H1 (cell line): ENCODE measurements at places on chromosomes 3 and 15. TPM values are rescaled to one million over a fixed set of nuclear protein-coding genes. Genes with fewer than 3 reads are reported as not detected.

GRCh38 chr3:127645371-127646015, 16.5 kb downstream of the PODXL2 start:
- H3K4me3 ChIP-seq = no peak overlapping the region
- no peaks in the 10 kb centered on the region for H3K27me3 ChIP-seq
- no peaks in the 10 kb centered on the region; the same call in 1 of the 2 replicates for H3K4me1 ChIP-seq
- no peak for DNase-seq

DNA sequence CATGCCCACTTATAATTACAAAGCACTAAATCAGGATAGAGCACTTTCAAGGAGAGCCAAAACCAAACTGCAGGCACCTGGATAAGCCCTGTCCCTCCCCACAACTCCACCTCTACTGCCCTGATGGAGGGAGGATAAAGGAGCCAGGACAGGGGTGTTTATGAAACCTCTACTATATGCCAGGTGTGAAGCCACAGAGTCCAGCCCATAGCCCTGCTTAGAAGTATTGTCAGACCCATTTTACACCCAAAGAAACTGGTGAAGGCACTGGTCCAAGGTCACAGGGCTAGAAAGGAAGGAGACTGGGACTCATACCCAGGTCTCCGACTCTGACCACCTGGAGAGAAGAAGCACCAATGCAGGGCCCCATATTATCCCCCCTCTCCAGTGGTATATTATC, 48.7 kb downstream of the SH3BP5 start:
- DNase-seq = no peak
- no peak overlapping the region for H3K27ac ChIP-seq

DNA sequence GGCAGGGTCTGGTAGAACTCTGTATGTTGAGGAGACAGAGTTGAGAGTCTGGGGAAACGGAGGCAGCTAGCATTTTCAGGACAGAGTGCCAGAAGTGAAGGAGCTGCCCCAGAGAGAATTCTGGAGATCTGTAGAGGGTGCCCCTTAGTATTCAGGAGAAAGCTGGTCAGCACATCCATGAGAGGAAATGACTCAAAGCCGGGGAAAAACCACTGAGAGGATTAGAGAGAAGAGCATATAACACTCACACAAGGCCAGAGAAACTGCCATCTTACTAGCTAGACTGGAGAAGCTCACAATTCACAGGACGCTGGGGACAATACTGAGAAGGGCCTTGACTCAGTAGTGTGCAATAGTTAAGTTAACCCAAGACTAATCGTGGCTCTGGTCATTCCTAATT, 75.7 kb upstream of the DPPA4 start:
- DNase-seq = no peak
- H3K27ac ChIP-seq = no peak overlapping the region
- peaks cover 3% of the 10 kb centered on the region; the same call in 1 of the 2 replicates for H3K4me1 ChIP-seq
- H3K36me3 ChIP-seq = no peaks in the 10 kb centered on the region
- no peaks in the 10 kb centered on the region for H3K27me3 ChIP-seq

DNA sequence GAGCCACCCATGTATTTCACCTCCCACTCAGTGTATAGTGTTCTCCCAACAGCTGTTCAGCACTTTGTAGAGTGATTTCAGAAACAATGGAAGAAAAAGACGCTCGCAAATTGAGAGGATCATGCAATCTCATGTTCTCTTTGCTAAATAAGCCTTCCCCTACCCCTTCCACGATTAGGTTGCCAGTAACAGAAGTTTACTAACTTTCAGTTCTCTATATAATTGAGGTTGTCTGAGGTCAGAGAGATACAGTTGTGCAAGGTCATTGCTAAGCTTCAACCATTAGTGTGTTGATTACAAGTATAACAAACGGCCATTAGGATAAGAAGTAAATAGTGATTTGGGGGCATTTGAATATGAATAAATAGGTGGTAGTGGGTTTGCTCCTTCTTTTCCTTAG, 99.6 kb downstream of the TUSC7 start:
- DNase-seq = no peak
- no peaks in the 10 kb centered on the region for H3K27me3 ChIP-seq
- H3K4me1 ChIP-seq = no peaks in the 10 kb centered on the region
- H3K4me3 ChIP-seq = no peak overlapping the region
- no peaks in the 10 kb centered on the region for H3K36me3 ChIP-seq
- H3K27ac ChIP-seq = no peak overlapping the region

DNA sequence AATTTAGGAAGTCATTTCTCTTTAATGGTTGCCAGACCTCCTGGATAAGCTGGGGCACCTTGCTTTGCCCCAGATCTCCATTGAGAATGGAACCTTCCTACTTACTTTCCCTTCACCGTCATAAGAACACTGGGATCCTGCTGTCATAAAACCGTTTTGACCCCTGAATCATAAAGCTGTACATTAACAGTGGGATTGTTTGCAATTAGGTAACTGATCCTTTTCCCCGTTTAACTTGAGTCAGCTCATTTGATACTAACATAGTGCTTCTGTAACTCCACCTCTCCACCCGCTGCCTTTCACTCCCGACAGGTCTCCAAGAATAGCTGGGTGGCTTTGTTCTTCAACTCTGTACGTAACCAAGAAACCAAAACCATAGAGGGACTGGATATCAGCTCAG, 308.2 kb upstream of the WNT5A start:
- H3K4me1 ChIP-seq = no peaks in the 10 kb centered on the region
- no peak for DNase-seq
- H3K27me3 ChIP-seq = no peaks in the 10 kb centered on the region
- H3K36me3 ChIP-seq = no peaks in the 10 kb centered on the region
- H3K4me3 ChIP-seq = no peak overlapping the region

DNA sequence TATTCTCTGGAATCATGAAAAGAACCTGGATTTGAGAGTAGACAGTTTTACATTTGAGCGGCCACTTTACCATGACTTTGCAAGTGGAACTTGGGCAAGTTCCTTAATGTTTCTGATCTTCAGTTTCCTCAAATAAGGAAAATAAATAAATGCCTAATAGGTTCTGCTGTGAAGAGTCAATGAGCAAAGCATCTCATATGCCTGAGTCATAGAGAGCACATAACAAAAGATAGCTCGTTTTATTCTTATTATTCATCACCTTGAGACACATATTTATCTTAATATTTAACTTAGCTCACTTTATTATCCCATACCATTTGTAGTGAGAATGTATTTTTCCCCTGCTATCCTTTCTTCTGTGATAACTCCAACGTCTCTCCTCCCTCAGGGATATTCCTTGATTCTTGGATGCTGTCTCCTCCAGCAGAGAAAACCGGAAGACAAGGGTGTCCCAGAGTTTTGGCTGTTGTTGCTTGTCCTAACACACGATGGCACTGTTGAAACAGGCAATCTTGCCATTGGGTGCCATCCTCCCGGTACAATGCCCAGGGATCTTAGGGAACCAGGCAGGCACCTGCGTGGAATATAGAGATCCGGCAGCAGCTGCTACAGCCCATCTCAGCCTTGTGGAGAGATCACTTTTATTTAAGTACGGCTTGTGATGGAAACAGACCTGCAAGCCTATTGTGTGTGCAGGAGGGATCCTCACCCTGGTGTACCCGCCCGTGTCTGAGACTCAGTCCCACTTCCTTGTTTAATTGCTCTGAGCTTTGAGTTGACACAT, 33.3 kb upstream of the VPS33B start:
- no peak overlapping the region for H3K27ac ChIP-seq
- no peaks in the 10 kb centered on the region for H3K4me1 ChIP-seq
- DNase-seq = peak; percentile 72
- H3K36me3 ChIP-seq = no peaks in the 10 kb centered on the region

DNA sequence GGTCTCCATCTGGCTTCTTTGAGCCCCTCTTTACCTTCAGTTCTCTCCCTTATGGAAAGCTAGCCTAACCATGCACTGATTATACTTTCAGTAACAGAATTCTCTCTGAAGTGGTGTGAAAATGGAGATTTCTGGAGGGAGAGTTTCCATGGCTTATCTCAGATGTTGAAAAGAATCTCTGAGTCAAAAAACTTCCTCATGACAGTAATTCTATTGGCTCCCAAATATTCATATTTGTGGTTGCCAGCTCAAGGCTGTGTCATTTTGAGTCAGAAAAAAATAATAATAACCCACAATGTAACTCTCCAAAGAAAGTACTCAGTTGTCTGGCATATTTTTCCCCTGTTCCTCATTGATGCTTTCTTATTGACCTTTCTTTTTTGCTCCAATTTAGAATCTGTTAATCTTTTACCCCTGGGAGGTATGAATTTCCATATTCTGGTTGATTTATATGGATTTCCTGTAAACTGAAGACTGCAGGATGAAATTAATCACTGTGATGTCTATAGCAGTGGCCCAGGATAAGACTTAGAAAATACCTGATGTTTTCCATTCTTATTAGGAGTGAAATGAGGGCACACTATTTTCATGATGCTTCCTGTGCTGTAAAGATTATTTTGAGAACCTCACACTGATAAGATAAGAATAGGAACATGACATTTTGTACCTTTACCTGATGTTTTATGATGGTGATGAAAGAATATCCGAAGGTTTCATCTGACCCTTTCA, 149.5 kb upstream of the EPHA3 start:
- no peaks in the 10 kb centered on the region for H3K4me1 ChIP-seq
- no peak overlapping the region for H3K4me3 ChIP-seq
- DNase-seq = no peak

DNA sequence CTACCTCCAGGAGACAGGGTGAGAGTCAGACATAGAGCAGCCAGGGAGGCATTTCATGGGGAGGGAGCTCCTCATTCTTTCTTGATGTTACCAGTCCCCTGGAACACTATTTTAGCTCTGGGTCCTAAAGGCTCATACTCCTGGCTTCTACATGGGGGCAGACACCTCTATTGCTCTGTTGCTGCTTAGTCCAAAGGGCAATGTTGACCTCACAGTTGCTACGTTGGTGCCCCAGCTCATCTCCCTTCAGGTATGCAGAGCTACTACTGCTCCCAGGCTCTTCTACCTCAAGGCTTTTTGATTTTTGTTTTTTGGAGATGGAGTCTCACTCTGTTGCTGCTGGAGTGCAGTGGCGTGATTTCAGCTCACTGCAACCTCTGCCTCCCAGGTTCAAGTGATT, 245.6 kb upstream of the LRRFIP2 start:
- no peaks in the 10 kb centered on the region; the same call in 1 of the 2 replicates for H3K36me3 ChIP-seq
- H3K27ac ChIP-seq = no peak overlapping the region
- H3K4me1 ChIP-seq = no peaks in the 10 kb centered on the region

DNA sequence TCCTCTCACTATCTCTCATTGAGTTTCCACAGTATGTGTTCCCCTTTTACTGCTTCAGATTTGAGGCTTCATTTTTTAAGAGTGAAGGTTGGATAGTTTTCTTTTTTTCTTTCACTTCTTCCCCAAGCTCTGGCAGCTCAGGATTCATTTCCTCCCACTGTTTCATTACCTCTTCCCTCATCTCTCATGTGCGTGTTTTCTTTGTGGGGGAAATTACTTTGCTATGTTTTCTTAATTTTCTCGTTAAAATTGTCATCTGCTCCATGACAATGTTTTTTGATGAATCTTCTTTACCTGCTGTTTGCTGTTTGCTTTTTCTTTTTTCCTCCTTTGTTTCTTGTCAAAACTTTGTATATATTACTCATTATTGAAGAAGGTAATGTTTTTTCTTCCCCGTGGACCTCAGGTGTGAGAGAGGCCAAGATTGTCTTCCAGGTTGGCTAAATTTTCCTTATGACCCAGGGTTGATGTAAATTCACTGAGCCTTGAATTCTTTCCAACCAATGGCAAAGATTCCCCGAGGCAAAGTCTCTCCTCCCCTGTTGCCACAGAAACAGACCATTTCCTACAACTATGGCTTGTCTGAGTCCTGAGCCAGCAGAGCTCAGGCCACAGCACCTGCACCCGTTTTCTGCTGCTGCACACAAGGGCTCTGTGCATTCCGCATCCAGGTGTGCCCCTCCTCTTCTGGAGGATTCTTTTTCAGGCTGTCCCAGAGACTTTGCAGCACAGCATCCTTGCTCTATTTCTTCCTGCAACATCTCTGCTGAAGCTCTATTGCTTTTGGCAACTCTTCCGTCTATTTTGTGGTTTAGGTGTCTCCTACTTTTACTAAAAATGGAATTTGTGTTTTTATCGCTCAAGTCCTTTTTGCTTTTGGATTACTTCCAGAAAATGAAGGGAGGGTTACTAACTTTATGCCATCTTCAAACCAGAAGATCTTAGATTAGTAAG, 66.1 kb downstream of the NOX5 start:
- no peaks in the 10 kb centered on the region for H3K36me3 ChIP-seq
- no peak overlapping the region for H3K27ac ChIP-seq
- no peak for DNase-seq
- H3K4me1 ChIP-seq = peaks cover 26% of the 10 kb centered on the region

GRCh38 chr15:34786206-34786605, 9.1 kb downstream of the ACTC1 start:
- no peak overlapping the region for H3K27ac ChIP-seq
- no peak overlapping the region for H3K4me3 ChIP-seq
- H3K27me3 ChIP-seq = no peaks in the 10 kb centered on the region
- H3K4me1 ChIP-seq = no peaks in the 10 kb centered on the region
- no peaks in the 10 kb centered on the region for H3K36me3 ChIP-seq
- no peak for DNase-seq

DNA sequence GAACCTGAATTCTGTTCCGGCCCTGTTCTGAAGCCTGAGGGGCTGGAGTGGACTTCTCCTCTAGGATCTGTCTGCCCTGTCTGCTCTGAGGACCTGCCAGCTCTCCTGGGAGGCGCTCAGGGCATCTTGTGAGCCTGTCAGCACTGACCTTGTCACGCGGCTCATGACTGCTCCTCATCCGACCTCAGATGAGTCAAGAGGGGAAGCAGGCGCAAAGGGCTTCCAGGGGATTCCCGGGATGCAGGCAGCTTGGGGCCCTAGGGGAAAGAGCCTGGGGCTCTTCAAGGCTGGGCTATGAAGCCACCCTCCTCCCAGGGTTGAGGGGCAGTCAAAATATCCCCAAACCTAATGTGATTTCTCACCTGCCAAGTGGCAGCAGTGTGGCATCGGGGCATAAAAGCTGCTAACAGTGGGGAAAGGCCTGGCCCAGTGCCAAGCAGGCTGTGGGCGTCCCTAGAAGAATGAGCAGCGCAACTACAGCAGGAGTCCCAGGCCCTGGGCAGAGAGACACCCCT, 27.6 kb upstream of the ANKDD1A start:
- H3K27me3 ChIP-seq = no peaks in the 10 kb centered on the region
- DNase-seq = no peak
- H3K4me1 ChIP-seq = peaks cover 4% of the 10 kb centered on the region; the same call in 1 of the 2 replicates
- H3K27ac ChIP-seq = no peak overlapping the region
- no peak overlapping the region for H3K4me3 ChIP-seq
- H3K36me3 ChIP-seq = no peaks in the 10 kb centered on the region

ALDH1L1 gene
- total RNA-seq = 1.6 TPM in 2 replicates

SLTM gene
- 143 and 149 TPM in 2 replicates for total RNA-seq

CFAP44 gene
- 0.60 and 0.82 TPM in 2 replicates for total RNA-seq

CLN6 gene
- total RNA-seq = 60.0 and 62.3 TPM in 2 replicates

SAXO2 gene
- total RNA-seq = 3.1 and 3.8 TPM in 2 replicates

MAN2A2 gene
- total RNA-seq = 21.9 and 23.1 TPM in 2 replicates

ACAN gene
- 0.67 and 0.71 TPM in 2 replicates for total RNA-seq
